ENCODE measurements at places on chromosomes 1 and 21.

- peak; percentile 66 for DNase-seq
Measured at GRCh38 chr1:44030605-44031251, 534 bp downstream of the SLC6A9 start.

DNA sequence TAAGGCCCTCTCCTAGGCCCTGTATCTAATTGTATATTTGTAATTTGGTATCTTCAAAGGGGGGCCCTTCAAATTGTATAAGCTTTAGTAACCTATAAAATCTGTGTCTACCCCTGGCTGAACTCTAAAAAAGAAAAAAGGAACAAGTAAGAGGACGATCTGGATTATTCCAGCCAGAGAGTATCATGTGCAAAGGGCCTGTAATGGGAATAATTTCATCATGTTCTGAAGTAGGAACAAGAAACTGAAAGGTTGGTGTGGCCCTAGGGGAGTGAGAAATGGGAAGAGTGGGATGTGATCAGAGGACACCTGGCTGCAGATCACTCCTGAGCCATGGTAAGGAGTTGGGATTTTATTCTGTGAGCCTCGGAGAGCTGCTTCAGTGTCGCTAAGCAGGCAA, 14.7 kb downstream of the PTAFR start:
- no peak for DNase-seq

- peak; percentile 68 for DNase-seq
Measured at GRCh38 chr1:42765269-42765668, 1.6 kb downstream of the P3H1 start.

DNA sequence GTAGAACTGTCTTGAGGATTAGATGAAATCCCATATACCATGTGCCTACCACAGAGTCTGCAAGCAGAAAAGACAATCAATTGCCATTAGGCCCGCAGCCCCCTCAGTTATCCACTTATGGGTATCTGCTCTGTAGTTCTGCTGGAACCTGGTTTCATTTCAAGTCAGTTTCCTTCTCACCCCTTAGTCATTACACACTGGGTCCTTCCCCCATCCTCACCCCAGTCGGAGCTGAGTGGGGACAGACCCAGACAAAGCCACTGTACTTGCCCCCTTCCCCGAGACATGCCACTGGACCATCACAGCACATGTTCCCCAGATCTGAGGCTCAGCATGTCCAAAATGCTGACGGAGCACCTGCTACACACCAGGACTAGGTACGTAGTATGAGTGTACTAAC, 21.2 kb downstream of the PGLYRP3 start:
- DNase-seq = no peak

- no peak for DNase-seq
Measured at GRCh38 chr21:27152996-27153395, 186.1 kb upstream of the ADAMTS5 start.

DNA sequence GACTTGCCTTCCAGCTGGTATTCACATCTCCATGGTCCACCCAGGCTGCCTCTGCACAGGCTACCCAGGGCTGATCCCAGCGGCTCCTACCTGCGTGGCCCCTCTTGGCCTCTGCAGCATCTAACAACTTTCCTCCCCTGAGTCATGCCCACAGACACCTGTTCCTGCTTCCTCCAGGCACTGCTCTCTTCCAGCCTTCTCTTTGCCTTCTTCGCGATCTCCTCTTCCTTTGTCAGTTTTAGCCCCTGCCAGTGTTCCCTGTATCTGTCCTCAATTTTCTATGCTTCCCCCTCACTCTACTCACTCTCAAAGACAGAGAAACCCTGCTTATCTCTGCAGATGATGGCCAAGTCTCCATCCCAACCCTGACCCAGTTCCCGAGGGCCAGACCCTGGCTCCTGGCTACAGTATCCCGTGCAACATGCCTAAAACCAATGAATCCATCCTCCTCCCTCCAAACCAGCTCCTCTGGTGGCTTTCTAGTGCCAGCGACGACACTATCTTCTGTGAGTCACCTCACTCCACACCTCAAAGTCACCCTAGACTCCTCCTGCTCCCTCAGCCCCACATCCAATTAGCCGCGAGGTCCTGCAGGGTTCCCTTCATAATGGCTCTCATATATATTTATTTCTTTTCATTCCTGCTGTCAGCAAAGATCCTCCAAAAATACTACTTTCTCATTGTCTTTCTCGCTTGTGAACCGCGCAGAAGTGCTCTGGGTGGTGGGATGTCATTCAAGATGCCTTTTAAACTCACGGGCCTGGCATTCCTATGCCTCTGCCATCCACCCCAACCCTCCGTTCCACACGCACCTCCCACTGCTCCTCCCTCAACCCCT, 259.2 kb downstream of the TOMM20 start:
- DNase-seq = no peak

DNA sequence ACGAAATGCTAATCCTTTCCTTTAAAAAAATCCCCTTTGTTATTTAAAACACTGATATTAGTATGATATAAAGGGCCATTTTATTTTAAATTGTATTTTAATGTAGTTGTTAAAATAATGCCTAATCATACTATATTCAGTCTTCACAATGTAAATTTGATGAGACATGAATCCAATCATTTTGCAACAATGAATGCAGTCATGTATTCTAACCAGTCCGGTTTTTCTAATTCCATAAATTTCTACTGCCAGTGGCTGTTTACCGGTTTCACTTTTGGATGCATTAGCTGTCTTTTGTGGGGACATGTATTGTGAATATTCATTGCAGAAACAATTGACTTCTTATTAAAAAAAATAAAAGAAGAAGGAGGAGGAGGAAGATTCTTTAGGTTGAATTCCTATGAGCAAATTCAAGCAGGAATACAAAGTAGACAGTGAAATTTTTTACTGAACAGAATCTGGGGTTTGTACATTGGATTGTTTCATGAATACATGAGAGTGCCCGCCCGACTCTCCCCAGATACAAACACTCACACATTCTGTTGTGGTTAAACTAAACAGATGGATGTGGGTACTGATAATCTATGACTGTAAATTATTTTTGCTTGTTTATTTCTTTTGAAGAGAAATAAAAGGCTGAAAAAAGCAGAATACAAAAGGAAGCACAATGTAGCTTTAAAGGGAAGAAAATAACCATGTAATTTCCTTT, 624.8 kb upstream of the PTBP2 start:
- no peak for DNase-seq

GRCh38 chr1:56378341-56379070, 200.9 kb downstream of the PLPP3 start:
- DNase-seq = peak; percentile 25

GRCh38 chr1:165841582-165842017, 14.2 kb downstream of the UCK2 start:
- no peak for DNase-seq

DNA sequence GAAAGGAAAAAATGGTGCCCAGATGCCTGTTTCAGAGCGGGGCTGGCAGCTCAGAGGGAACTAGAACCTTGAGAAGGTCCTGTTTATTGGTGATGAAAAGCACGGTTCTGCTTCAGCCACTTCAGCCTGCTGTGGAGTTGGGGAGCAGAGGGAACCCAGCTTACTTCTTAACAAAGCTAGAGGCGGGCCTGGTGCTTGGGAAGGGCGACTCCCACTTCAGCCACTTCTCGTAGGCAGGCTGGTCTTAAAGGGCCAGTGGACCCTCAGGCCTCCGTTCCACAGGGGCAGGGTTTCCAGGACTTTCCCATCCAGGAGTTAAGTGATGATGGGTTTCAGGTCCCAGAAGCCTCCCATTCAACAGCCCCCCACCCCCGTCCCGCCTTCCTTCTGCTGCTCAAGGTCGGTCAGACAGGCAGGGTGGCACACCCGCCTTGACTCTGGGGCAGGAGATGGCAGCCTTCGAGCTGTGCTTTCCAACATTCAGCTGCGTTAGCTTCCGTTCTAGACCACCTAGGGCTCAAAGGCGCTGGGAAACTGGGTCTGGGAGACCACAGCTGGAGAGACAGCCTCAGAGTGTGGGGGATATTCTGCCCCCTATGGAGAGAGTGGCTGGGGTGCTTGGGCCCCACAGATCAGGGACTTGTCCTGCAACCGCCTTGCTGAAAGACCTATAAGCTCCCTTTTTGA, 3.4 kb downstream of the RUNX3 start:
- peak; percentile 63 for DNase-seq

DNA sequence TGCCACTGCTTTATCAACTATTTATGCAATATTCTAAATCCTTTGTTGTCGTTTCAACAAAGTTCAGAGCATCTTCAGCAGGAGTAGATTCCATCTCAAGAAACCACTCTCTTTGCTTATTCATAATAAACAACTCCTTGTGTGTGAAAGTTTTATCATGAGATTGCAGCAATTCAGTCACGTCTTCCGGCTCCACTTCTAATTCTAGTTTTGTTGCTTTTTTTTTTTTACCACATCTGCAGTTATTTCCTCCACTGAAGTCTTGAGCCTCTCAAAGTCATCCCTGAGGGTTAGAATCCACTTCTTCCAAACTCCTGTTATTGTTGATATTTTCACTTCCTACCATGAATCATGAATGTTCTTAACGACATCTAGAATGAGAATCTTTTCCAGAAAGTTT, 14.8 kb upstream of the ETS2 start:
- DNase-seq = no peak

DNA sequence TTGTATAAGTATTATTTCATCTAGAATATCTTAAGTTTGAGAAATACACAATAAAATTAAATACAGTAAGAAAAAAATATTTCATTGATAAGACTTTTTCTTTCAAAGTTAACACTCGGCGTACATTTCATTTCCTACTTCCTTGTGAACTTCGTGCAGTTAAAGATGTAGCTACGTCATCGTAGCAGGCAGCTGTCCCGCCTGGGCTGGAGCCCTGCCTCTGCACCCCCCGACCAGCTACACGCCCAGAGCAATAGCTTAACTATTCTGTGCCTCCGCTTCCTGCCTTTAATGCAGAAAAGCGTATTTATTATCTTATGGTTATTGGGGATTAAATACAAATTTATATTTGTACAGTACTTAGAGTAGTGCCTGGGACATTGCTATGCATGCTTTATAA, 53.5 kb downstream of the CLSTN1 start:
- DNase-seq = no peak

- DNase-seq = peak; percentile 26
Measured at GRCh38 chr1:227895828-227896685, 51.7 kb downstream of the WNT9A start.

DNA sequence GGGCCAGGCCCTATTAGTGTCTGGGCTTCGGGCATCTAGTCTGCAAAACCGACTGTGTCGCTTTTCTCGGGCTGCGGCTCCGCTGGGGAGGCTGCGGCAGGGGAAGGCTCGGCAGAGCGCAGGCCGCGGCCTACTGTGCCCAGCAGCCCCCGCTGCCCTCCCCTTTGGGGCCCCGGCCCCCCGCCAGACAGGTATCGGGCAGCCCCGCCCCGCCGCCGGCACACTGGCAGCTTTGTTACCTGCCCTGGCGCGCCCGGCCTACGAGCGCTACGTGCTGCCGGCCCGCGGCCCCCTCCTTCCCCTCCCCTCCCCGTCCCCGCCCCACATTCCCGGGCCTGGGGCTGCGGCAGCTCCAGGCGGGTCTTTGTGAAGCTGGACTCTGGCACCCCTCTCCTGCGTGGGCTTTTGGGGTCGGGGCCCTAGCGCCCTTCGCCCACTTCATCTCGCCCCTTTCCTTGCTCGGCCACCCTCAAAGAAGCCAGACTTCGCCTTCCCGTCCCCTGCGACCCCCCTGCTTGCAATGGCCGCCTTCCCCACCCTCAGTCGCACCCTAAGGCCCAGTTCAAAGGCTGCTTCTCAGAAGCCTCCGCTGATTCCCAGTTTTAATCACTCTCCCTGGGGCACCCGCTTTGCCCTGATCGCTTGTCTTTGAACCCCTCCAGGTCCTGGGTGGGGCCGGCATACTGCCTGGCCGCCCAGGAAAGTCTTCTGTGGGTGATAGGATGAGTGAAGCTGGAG, 48.9 kb upstream of the SLC2A1 start:
- peak; percentile 45 for DNase-seq

DNA sequence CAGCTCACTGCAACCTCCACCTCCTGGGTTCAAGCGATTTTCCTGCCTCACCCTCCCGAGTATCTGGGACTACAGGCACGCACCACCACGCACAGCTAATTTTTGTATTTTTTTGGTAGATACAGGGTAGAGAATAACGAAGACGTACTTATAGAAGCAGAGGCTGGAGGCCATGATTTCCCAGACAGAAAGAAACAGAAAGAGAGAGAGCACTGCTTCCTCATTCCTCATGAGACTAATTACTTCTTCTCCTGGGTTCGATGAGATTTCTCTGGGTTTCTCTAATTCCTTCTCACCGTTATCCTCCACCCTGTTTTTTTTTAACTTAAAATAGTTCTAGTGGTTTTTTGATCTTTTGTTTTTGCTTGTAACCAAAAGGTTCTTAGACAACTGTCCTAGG, 23.4 kb upstream of the PTP4A2 start:
- DNase-seq = no peak

GRCh38 chr1:167720965-167721616, 691 bp upstream of the MPZL1 start:
- DNase-seq = peak; percentile 70

DNA sequence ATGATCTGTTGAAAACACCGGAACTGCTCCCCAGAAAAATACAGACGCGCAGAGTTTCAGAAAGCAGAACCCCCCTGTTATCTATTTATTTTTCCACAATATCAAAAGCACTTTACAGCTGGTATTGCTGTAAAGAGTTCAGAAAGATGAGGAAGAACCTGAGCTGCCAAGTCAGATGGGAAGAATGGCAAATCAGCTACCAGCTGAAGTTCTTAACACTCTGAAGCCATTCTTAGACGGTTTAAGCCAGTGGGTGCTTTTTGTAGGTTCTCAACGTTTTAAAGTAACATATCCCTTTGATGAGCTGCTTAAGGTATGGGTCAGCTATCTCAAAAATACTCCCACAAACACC, 714 bp upstream of the AKIRIN1 start:
- no peak for DNase-seq

DNA sequence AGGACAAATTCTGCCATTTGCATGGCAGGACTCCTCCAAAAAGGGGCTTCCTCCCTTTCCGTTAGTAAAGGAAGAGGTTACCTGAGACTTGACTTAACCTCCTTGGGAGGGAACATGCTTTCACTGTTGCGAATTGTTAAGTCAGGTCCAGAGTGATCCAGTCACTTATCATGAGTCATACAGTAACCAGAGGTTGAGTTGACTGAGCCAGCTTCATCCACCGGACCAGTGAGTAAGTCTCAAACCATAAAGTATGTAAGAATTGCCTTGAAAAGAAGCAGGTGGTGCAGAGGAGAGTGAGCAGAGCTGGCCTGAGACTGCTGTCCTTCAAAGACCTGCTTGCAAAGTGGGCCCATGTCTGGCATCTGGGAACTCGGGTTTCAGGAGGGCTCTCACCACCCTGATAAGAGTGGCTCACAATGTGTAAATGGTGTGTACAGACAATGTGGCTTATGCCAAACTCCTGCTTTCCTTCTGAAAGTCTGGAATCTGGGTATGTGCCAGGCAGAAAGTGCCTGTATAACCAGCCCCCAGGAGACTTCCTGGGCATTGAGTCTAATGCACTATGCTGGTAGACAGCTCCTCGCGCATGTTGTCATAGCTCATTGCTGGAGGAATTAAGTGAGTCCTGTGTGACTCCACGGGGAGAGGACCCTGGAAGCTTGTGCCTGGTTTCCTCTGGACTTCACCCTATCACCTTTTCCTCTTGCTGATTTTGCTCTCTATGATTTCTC, 84.3 kb upstream of the KLHDC7A start:
- no peak for DNase-seq

GRCh38 chr1:164702216-164702615, 143.2 kb downstream of the PBX1 start:
- no peak for DNase-seq

Measured in lung (tissue), 17 donors.